ENCODE measurements at places on chromosomes 5 and 9. TPM values are rescaled to one million over a fixed set of nuclear protein-coding genes. Genes with fewer than 3 reads are reported as not detected.

The HRCT1 gene
- total RNA-seq: not detected

The AFF4 gene
- 40.8 TPM for total RNA-seq

The HSPA9 gene
- total RNA-seq: 743 TPM

The DEPDC1B gene
- total RNA-seq: 21.5 TPM

The GABRA1 gene
- not detected for total RNA-seq

The TUSC1 gene
- total RNA-seq: not detected

The TRPM6 gene
- 0.16 TPM for total RNA-seq

The GRIN1 gene
- not detected for total RNA-seq

Measured in SK-MEL-5 (cell line).